B cell (primary cell): ENCODE measurements at places on chromosomes 5 and 9.
A peak's percentile ranks its signal among the peaks of the same experiment; 100 is the strongest.

- DNase-seq, result no peak
These were observed 105.5 kb downstream of the RICTOR start for GRCh38 chr5:38968665-38969064.

GRCh38 chr5:172676914-172677475 lies 35.9 kb downstream of the NEURL1B start:
- DNase-seq, result no peak

DNA sequence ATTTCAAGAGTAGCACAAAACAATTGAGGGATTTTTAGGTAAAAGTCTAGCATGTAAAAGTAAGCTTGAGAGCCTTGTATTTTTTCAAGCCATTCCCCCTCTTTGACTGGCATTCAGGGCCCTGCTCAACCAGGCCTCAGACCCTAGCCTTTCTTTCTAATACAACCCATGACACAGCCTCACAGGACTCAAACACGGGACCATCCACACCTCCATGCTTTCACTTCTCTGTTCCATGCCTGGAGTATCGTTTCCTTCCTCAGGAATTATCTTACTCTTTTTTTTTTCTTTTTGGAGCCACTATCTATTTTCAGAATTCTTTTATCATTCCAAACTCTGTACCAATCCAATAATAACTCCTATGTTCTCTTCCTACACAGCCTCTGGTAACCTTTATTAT lies 560.2 kb upstream of the CLINT1 start:
- no peak for DNase-seq

DNA sequence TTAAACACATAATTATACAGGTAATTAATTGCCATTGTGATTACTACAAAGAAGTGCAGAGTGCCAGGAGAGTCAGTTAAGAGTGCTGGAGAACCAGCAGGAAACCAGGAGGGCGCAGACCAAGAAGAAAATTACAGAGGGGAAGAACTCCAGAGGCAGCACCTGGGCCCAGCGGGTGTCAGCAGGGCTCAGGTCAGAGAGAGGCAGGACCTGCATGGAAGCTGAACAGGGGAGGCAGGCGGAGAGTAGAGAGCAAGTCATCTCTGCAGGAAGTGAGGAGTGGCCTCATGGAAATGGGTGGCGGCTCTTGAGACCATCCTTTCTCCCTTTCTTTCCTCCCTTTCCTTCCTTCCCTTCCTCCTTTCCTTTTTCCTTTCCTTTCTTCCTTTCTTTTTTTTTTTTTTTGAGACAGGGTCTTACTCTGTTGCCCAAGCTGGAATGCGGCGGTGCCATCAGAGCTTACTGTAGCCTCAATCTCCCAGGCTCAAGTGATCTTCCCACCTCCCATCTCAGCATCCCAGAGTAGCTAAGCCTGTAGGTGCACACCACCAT lies 4.0 kb upstream of the ZBTB34 start:
- DNase-seq, result no peak

DNA sequence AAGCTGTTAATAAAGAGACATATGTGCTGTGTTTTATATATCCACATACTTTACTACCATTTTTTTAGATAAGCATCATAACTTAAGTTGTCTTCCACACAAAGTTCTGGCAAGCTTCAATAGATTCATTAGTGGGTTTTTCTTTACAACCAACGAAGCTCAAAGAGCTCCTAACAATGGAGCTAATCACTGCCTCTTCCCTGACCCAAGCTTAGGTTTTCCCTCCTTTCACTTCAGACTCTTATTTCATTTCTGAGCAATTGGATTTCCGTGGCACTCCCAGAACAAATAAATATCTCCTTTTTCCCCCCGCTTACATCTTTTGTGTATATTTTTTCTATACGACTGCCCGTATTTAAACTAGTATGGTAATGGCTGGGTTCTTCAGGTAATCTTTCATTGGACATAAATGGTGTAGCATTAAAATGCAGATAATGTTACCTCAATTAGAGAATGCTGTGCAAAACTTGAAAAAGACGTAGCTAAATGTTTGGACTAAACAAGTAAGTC lies 275.5 kb upstream of the TMEM161B start:
- no peak for DNase-seq

GRCh38 chr9:3150074-3150473 lies 306.2 kb upstream of the PUM3 start:
- DNase-seq, result no peak

DNA sequence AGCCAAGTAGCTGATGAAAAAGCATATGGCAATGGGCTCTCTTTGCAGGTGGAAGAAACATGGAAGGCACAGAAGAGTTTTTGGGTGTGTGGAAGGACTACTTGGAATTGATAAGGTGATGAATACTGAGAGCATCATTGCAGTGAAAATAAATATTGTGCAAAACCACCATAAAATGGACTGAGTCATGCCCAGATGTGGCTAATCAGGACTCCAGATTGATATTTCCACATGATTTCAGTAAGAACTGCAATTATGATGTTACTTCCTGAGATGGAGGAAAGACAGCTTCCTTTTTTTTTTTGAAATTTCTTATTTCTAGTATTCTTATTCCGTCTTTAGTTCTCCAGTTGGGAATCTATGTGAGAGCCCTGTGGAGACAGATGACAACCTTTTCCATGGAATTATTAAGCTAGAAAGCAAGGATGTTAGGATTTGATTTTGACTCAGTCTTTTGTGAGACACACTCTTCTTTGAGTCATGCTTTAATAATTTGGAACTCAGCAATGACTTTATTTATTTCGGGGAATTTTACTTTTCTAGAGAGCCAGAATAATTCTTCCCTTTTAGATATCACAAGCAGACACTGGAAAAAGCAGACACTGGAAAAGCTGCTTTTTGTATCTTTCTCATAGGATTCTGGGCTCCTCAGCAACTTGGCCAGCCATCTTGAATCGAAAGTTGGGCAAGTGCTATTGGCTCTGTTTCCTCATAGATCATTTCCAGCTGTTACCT lies 94.2 kb upstream of the VCAN start:
- no peak for DNase-seq

- DNase-seq, result no peak
These were observed 138.7 kb upstream of the PALM2AKAP2 start for GRCh38 chr9:109641372-109641659.

- no peak for DNase-seq
These were observed 1040.8 kb downstream of the TAF11L14 start for GRCh38 chr5:18675041-18675440.

GRCh38 chr5:159458217-159458711 lies 128.0 kb upstream of the IL12B start:
- DNase-seq, result peak; percentile 69

- no peak for DNase-seq
These were observed 181.8 kb downstream of the ASTN2 start for GRCh38 chr9:117233016-117233415.

DNA sequence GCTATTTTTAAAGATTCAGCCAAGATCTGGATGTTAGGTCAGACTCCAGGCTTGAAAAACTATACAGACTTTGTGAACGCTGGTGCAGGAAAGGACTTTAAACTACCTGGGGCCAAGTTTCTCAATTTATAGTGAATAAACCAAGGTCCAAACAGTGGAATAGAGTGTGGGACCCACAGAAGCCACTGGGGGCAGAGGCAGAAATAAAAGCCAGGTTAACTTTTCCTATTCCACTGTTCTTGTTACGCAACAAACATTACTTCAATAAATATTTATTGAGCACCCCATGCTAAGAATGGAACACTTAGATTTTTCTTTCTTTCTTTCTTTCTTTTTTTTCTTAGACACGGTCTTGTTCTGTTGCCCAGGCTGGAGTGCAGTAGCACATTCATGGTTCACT lies 11.0 kb upstream of the HAVCR1 start:
- DNase-seq, result no peak

DNA sequence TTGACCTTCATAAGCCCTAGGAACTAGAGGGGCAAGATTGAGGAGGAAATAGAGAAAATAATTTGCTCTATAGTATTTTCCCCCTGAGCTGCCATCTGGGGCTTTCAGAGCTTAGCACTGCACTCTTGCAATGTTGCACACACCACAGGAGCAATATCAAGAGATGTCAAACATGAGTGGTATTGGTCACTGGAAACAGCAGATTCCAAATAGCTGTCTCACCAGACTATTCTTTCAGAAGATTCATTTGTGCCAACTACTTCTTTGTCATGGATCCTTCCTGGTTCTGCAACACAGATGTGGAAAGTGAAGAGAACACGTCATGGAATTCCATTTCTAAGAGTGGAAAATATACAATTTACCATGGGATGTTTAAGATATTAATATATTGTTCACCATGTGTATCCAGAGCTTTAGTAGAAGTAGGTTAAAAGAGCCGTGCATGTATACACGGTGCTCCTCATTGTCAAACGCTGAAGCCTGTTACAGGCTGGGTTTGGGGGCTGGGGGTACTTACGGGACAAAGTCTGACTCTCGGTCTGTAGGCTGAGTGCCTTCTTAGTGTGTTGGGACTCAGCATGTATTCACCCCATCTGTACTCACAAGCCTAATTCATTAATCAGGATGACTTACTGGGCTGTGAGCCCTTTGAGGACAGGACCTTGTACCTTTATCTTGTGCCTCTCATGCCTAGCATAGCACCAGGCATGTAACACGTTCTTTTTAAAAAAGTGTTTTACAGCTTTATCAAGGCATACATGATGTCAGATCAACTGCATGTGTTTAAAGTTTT lies 31.4 kb upstream of the GDNF start:
- DNase-seq, result no peak

DNA sequence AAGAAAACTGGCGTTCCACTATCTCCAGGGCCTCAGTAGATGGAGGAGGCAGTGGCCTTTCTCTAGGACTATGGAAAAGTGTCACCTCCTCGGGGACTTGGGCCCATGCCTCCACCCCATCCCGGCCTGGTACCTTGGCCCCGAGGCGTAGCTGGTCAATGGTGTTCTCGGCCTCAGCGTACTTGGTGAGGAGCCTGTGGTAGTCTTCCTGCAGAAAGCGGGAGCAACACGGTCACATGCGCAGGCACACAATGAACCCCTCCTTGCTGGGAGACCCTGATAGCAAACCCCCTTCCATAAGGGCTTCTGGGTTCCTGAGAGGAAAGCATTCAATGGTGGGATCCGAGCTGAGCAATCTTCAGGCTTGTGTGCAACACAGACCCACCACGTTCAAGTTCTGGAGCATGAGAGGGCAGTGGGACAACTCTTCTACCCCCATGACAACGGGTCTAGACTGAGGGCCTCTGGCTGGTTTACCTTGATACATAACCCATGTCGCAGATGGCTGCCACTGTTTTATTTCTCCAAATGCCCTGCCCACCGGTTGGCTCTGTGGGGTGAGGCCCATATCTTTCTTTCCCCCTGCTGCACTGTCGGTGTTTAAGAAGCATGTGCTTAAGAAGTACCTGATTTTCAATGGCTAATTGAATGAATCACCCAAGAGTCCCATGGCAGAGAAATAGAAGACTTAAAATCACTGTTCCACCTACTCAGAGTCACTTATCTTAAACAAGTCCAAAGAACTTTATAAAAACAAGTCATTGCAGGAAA lies 13.6 kb downstream of the AKNA start:
- peak; percentile 44 for DNase-seq

GRCh38 chr5:172805736-172806255 lies 28.3 kb upstream of the ERGIC1 start:
- DNase-seq, result no peak

GRCh38 chr5:1876660-1877064 lies 6.1 kb downstream of the IRX4 start:
- DNase-seq, result no peak

- DNase-seq, result no peak
These were observed 5.5 kb downstream of the IL31RA start for GRCh38 chr5:55856516-55857246.

- DNase-seq, result peak; percentile 77
These were observed 35.4 kb downstream of the UBE2R2 start for GRCh38 chr9:33852216-33852826.

DNA sequence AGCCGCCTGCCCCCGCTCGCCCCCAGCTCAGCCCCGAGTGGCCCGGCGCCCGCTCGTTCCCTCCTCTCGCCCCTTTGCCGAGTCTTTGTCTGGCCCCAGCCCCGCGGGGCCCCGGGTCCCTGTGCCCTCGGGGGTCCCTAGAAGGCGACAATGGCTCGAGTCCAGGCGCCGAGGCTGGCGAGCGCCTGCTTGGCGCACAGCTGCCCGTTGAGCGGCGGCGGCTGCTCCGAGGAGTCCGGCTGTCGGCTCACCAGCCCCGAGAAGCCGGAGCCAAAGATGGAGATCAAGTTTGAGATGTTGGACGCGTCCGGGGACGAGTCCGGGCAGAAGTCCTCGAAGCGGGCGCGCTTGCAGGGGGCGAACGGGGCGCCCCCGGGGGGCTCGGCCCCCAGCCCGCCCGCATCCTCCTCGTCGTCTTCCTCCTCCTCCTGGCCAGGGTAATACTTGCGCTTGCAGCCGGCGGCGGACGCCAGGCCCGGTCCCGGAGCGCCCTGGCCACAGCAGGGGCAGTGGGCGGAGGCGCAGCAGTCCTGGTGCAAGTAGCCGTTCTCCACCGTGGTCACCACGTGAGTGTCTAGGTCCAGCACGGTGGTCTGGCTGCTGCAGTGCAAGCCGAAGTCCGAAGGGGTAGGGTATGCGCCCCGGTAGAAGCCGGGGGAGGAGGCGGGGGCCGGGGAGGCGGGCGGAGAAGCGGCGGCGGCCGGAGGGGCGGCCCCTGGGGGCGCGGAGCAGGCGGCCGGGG lies 1.2 kb downstream of the IER5L start:
- DNase-seq, result peak; percentile 63

- no peak for DNase-seq
These were observed 1.0 kb upstream of the PAX5 start for GRCh38 chr9:37034938-37035647.

- no peak for DNase-seq
These were observed 22.1 kb downstream of the ANXA1 start for GRCh38 chr9:73173557-73174329.

DNA sequence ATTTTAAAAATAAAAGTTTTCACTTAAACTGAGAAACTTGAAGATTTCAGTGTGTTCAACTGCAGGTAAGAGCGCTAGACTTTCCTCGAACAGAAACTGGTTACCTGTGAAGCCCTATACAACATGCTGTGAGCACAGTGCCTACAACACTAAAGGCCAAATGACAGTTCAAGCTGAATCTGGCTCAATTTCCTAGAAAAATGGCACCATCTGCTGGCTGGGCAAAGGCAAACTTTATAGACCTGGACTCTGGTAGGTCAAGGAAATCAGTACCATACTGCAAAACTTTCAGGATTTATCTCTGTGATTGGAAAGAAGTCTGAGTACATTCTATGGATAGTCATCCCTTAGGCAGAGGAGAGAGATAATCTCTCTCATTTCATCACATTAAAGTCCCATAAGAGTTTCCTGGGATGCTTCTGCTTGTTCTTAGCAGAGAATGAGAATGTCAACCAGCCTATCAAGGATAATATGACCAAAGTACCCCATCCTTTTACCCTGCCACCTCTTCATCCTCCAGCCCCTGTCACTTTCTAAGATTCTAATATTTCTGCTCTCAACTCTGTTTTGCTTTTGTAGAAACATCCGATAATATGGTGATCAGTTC lies 31.8 kb upstream of the FOXB2 start:
- peak; percentile 7 for DNase-seq

- no peak for DNase-seq
These were observed 77.5 kb upstream of the TGFBR1 start for GRCh38 chr9:99027443-99027842.

DNA sequence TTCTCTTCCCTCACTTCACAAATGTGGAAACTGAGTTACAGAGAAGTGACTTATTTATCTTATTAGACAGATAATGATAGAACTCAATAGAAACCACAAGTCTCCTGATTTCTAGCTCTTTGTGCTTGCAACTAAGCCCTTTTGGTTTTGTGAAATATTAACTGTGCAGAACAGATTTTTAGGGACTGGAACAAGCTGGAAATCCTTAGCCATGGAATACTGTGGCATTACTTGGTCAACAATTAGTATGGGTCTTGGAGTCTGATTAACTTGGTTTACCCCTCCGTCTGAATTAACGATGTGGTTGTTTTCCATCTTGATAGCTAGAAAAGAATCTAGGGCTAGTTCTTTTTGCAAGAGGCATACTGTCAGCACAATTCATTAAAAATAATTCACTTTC lies 584 bp upstream of the KLF9 start:
- no peak for DNase-seq
